ENCODE measurements at places on chromosomes 12 and 14. TPM values are rescaled to one million over a fixed set of nuclear protein-coding genes. Genes with fewer than 3 reads are reported as not detected.

- DNase-seq, result no peak
Observed at GRCh38 chr12:18165422-18165871, 75.5 kb upstream of the RERGL start.

- DNase-seq, result no peak
Observed at GRCh38 chr12:115828168-115828567, 449.3 kb downstream of the MED13L start.

DNA sequence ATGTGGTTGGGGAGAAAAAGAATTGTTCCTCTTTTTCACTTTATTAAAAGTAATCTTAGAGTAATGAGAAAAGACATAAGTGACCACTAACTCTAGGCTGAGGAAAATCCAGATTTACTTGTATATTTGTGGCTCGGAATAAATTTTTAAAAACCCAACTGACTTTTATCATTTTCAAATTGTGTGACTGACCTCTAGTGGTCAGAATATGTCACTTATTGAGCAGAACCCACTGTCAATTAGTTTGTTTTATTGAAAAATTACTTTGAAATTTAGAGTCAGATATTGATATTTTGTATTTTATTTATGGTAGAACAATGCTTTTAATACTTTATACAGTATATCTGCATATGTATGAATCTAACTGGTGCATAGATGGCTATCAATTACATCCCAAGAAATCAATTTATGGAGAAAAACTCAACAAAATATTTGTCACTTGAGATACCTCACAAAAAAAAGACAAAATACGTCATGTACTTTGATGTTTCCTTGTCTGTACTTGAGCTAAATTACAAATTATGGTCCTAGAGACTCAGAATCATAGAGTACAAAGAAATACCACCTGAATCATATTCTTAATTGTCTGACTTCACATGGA, 229.4 kb downstream of the CNTN1 start:
- no peak for DNase-seq

GRCh38 chr12:120887253-120888043, 16.7 kb downstream of the SPPL3 start:
- DNase-seq, result no peak

DNA sequence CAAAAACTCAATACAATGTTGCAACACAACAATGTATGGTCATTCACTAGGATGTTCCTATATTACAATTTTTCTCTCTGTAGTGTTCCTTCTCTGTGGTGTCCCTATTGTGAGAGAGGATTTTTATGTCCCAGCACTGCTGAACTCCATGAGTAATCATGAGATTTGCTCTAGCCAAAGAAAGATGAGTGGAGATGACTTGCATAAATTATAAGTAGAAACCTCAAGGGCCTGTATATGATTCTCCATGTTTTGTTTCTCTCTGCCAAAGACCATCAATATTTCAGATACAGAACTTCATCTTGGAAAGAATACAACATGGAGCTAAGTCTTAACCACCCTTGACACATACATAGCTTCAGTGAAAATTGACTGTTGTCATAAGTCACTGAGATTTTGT, 579.1 kb downstream of the TMTC2 start:
- DNase-seq, result no peak

The LBHD2 gene
- not detected for polyA plus RNA-seq

Data from right lung (tissue), 10 donors.